ENCODE measurements at places on chromosomes 16 and 17.

DNA sequence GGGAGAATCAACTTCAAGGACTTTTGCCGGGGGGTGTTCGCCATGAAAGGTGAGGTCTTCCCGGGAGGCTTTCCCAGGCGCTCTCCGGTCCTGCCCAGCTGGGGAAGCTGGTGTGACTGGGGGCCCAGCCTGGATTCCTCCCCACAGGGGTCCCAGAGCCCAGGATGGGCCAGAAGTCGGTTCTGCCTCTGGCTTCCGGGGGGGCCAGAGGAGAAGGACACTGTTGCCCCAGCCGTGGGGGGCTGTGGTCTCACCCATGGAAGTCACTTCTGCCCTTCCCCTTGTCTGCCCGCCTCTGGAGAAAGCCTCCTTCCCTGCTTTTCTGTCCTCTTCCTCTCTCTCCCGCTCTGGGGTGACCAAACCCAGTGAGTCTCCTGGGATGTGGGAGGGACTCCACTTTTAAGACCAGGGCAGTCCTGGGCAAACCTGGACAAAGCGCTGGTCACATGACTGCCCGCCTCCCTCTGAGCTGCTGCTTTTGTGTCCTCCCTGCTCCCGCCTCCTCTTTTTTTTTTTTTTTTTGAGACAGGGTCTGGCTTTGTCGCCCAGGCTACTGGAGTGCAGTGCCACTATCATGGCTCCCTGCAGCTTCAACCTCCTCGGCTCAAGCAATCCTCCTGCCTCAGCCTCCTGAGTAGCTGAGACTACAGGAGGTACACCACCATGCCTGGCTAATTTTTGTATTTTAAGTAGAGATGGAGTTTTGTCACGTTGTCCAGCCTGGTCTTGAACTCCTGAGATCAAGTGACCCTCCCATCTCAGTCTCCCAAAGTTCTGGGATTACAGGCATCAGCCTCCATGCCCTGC lies 40.6 kb downstream of the RAB11FIP4 start:
- DNase-seq, result no peak

- no peak for DNase-seq
Measured at GRCh38 chr16:180101-180675, at the start of gene HBQ1. Gene HBQ1 (plus strand): TSS chr16:180459. CDS start chr16:180487, 28 bp downstream.

DNA sequence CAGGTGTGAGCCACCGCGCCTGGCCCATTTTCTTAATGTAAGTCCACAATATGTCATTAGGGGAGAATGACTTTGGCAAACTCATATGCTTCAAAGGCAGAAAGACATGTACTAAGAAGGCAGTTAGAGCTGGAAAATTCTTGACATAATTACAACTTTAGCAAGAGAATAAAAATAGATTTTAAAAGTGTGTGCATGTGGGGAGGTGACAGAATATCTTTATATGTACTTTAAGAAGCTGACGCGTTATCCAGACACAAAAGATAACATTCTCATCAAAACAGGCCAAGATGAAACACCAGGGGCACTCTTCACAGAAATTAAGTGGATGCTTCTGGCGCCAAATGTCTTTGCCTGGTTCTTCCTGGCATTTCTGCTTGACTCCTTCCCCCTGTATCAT lies 28.2 kb downstream of the GJC1 start:
- DNase-seq, result no peak

- DNase-seq, result no peak
Measured at GRCh38 chr16:73034374-73034773, 13.6 kb downstream of the ZFHX3 start.

DNA sequence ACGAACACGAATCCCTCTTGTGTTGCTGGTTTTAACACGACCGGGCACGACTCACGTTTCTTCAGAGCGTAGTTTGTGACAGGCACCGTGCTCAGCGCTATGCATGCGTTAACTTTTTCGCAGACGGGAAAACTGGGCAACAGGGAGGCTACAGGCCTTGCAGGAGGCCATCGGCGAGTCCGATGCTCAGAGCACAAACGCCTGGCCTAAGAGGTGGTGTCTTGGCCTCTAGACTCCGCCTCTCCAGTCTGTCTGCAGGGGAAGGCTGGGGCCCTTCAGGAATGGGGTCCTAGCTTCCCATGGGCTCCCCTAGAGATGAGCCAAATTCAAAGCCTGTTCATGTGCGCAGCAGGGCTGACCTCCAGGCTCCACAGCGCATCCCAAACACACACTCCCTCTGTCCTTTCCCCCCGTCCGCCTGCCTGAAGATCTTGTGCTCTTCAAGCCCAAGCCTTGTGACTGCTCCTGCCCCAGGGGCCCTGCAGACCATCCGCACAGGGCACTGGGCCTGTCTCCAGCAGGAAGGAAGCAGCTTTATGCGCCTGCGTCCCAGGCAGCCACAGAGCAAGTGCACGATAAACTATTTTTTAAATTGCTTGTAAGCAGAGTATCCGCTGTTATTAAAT lies 3.1 kb downstream of the CLCN7 start:
- DNase-seq, result no peak

DNA sequence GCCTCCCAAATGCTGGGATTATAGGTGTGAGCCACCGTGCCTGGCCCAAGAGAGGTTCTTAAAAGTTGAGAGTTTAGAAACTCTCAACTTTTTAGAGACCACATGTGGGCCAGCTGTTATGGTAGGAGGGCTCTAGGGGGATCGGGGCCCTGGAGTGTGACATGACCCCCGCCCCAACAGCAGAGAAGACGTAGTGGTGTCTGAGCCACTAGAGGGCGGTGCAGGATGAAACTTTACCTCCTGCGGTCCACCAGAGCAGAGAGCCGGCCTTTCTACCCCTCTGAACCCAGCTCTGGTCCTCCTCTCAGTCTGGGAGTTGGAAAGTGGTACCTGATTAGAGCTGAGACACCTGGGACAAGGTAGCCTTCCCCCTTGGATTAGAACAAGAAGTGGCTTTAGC lies 7.4 kb downstream of the CDK5RAP3 start:
- no peak for DNase-seq

DNA sequence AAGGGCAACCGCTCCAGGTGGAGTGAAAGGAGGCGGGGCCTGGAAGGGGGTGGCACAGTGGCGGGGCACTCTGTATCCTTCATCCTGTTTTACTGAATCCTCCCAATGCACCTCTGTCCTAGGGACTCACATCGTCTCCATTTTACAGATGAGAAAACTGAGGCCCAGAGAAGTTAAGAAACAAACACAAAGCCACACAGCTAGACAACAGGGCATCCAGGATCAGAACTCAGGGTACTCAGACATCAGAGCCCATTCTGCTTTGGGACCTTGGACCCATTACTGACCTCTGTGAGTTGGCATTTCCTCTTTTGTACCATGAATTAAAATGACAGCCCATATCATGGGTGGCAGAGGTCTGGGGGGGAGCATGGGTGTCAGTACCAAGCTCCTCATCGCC lies 129.2 kb downstream of the CPPED1 start:
- DNase-seq, result no peak
